ENCODE measurements at places on chromosomes 11 and 22.

DNA sequence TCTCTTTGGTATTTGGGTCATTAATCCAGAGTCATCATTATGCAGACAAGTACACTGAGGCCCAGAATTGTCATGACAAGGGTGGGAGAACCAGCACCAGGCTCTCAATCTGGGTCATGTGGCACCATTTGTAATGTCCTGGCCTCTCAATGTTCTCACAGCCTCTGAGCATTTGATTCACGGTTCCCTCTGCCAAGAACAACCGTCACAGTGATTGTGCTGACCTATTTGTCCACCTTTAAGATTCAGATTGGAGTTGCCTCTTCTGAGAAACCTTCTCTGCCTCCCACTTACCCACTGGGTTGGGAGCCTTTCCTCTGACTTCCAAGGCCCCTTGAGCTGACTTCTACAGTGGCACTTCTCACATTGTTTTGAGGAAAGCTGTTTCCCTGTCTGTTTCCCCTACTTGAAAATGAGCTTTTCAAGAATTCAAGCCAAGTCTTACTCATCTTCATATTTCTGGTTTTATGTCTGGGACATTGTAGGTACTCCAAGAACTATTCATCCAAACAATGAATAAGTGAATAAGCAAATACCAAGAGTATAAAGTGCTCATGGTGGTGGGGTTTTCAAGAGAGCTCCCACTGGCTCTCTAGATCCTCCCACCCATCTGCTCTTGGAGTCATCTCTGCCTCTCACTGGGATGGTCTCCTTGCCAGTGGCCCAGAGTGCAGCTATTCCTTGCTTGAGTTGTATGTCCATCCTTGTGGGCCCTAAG lies 126.4 kb upstream of the E2F8 start:
- no peak for DNase-seq

DNA sequence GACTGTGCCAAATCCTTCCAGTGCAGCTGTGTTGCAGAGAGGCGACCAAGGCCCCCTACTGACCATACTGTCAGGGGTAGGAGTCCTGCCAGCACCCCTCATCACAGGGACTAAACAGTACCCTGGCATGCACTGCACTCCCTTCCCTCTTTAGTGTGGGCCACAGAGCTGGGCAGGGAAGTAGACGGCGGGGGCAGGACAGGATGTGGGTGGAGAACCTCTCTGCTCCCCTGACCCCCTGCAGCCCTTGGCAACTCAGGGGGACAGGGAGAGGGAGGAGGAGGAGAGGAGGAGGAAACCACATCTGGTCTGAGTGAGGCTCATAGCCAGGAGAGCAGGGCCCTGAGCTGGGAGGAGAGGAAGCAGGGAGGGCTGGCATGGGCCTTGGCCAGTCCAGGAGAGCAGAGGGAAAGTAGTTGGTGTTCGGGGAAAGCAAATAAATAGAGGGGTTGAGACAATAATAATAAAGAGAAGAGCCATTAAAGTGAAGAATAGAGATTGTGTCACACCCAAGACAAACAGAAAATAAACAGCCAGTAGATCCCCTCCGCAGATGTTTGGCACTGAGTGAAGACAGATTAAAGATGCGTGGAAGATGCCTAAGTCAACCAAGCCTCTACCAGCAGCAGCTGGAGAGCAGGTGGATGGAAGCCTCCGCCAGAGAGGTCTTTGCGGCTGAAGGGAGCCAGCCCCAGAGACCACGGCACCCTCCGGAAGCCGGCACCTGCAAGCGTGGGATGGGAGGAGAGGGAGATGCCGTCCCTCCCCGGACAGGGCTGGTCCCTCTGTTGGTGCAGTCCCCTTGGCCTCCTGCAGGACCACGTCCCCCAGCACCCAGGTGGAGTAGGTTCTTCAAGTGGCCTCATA lies 61.5 kb downstream of the RPUSD4 start:
- no peak for DNase-seq

DNA sequence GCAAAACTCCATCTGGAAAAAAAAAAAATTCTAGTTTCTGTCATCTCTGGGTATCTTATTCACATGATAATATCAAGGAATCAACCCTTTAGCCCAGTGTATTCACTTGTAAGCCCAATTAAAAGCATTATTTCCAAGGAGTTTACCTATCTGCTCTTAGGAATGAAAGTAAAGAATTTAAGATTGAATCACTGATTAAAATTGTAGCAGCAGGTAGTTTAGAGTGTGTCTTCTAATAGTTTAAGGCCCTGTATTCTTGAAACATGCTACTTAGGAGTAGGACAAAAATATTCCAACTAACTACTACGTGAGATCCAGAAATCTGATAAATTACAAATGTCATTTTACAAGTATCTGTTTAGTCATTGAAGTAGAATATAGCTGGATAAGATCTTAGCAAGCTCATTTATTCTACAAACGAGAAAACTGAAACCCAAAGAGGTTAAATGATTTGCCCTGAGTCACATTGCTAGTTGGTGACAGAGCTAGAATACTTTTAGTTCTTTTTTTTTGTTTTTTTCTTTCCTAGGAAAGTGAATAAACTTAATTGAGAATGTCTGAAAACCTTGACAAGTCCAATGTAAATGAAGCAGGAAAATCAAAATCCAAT lies 4.0 kb downstream of the TCP11L1 start:
- DNase-seq = no peak

DNA sequence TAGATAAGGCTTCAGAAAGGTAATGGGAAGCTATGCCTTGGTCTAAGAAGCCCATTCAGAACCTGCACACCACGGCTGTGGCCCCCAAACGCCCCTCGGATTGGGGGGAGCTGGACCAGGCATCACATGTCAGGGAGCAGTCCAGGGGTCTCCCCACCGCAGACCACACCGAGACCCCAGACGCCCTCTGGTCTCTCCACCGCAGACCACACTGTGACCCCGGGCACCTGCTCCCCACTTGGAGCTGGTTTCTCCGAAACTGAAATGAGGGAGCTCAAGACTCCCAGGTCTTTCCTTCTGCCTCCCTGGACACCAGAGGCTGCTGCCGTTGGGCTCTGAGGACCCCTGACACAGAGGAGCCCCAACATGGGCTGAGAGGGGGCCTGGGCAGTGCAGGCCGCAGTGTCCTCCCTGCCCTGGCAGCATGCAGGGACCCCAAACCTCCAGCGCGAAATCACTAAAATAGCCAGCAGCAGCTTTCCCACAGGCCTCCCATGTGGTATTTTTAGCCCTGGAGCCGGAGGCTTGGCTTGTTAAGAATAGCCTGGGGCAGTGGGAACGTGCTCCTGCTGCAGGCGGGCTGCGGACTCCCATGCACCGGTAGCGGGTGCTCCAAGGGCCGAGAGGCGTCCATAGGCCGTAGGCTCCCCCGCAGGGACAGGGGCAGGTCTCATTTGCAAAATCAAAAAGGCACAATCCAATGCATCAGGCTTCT lies 7.7 kb downstream of the LINC01488 start:
- no peak for DNase-seq

DNA sequence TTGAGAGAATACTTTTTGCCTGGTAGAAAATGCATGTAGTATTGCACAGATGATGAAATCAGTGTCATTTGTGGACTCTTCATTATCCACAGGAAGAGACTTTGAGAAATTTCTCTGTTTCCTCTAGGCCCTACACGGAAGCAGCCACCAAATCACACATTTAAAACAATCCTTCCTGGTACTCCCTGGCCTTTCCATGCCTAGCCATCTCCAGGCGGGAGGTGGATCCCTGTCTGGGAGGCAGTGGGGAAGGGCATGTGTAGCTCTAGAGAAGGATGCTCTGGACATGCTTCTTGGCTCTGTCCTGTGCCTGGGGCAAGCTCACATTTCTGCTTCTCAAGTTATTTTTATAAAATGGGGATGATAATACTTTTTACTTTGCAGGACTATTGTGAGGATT lies 114.1 kb downstream of the ADAMTS15 start:
- DNase-seq = no peak
